ENCODE measurements at places on chromosomes 6 and 20. TPM values are rescaled to one million over a fixed set of nuclear protein-coding genes. Genes with fewer than 3 reads are reported as not detected.

- H3K4me3 ChIP-seq: no peak overlapping the region
- no peaks in the 10 kb centered on the region for H3K27me3 ChIP-seq
- peaks cover 21% of the 10 kb centered on the region for H3K4me1 ChIP-seq
- H3K27ac ChIP-seq: no peak overlapping the region
- peak; percentile 62 for DNase-seq
These were observed 73.0 kb upstream of the KCNG1 start for GRCh38 chr20:51095633-51096521.

GRCh38 chr20:25284131-25284601 is 36.3 kb downstream of the PYGB start:
- H3K27ac ChIP-seq: no peak overlapping the region
- H3K4me3 ChIP-seq: no peak overlapping the region
- DNase-seq: no peak
- H3K27me3 ChIP-seq: no peaks in the 10 kb centered on the region
- no peaks in the 10 kb centered on the region for H3K4me1 ChIP-seq
- H3K36me3 ChIP-seq: peaks cover 2% of the 10 kb centered on the region

DNA sequence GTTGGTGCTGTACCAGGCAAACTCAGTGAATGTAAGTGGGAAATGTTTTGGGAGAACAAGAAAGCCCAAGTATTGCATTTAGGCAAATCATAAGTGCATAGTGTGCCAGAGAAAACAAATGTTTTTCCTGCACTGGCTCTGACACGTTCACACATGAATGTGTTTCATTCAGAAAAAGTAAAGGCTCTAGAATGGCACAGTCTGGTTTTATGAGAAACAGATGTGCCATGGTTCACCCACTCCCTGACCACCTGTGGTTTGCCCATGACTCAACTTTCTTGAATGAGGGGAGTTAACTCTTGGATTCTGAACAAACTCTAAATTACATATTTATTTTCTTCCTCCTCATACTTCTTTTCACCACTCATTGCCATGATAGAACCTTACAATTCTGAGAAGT is 126.9 kb downstream of the KCNQ5 start:
- H3K36me3 ChIP-seq: no peaks in the 10 kb centered on the region
- H3K27ac ChIP-seq: no peak overlapping the region
- H3K27me3 ChIP-seq: no peaks in the 10 kb centered on the region

DNA sequence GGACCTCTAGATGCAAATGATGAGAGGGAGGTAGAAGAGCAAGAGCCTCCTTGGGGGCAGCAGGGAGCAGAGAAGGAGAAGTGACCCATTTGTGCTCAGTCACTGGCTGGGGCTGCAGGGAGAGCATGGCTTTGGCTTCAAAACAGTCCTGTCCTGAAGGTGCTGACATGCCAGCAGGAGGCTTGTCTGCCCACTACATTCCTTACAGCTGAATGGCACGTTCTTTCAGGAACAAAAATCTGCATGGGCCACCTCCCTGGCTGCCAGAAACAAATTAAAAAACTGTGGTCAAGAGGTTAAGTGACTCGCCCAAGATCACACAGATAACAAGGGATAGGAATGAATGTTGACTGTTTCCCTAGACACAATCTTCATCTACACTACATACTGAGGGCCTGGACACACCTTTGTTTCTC is 188.8 kb downstream of the HIVEP2 start:
- peak; percentile 11 for DNase-seq
- no peak overlapping the region for H3K4me3 ChIP-seq
- no peaks in the 10 kb centered on the region for H3K27me3 ChIP-seq

DNA sequence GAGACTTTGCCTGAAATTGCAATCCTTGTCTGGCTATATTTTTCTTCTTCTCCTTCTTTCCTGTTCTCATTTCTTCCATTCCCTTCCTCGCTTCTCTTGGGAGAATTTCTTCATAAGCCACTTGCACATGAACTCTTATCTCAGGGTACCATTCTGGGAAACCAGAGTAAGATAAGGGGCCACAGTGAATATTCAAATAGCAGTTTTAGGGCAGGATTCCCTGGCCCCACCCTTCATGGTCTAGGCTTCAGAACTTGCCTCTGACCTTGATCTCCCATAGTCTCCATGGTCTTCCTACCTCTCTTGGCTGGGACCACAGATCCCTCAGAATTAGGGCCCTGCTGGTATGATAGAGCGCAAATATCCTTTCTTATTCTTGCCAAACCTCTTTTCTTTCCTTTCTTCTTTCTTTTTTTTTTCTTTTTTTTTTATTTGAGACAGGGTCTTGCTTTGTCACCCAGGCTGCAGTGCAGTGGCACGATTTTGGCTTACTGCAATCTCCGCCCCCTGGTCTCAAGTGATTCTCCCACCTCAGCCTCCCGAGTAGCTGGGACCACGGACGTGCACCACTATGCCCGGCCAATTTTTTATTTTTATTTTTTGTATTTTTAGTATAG is 123.0 kb upstream of the CITED2 start:
- peaks cover 6% of the 10 kb centered on the region for H3K4me1 ChIP-seq
- no peaks in the 10 kb centered on the region for H3K36me3 ChIP-seq
- H3K27me3 ChIP-seq: no peaks in the 10 kb centered on the region
- H3K27ac ChIP-seq: no peak overlapping the region
- no peak for DNase-seq

The C20orf96 gene
- 14.6 TPM for total RNA-seq

DNA sequence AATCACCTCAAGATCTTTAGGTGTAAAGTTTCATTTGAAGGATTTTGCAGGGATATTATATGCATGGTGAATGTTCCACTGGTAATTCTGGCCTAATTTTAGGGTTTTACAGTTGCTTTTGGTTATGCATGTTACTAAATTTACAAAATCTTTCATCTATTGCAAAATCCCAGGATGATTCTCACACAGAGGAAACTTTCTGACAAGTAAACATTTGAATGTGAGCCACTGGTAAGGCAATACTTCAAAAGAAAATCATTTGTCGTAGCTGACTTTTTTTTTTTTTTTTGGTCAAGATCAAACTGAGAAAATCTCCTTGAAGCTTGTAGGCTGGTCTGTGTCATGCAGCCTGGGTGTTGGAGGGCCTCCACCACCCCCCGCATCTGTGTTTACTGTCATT is 141.9 kb upstream of the EXOC2 start:
- peaks cover 16% of the 10 kb centered on the region for H3K4me1 ChIP-seq
- no peaks in the 10 kb centered on the region for H3K36me3 ChIP-seq
- DNase-seq: no peak
- H3K27ac ChIP-seq: no peak overlapping the region

DNA sequence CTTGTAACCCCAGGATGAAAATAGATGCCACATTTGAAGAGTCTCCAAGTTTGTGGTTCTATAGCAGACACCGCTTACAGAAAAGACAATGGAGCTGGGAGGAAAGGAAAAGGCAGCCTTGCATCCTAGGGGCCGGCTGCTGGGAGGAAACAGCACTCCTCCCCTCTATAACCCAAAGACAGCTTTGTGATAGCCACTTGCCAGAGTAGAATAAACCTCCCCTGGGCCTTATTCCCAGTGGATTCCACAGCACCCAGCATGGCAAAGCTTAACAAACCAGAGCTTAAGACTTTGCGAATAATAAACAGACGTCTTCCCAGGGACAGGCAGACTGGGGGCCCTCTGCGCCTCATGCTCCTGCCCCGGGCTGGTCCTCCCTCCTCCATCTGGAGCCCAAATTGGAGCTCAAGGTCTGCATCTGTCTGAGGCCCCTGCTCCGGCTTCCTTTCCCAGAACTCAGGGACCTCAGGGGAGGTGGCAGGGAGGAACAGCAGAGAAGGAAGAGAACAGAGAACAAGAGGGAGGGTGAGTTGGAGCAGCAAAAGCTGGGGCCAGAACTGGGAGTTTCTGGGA is 8.8 kb upstream of the TAF8 start:
- H3K4me1 ChIP-seq: peaks cover 16% of the 10 kb centered on the region
- H3K36me3 ChIP-seq: no peaks in the 10 kb centered on the region
- no peak overlapping the region for H3K27ac ChIP-seq
- peaks cover 40% of the 10 kb centered on the region for H3K27me3 ChIP-seq
- no peak for DNase-seq

DNA sequence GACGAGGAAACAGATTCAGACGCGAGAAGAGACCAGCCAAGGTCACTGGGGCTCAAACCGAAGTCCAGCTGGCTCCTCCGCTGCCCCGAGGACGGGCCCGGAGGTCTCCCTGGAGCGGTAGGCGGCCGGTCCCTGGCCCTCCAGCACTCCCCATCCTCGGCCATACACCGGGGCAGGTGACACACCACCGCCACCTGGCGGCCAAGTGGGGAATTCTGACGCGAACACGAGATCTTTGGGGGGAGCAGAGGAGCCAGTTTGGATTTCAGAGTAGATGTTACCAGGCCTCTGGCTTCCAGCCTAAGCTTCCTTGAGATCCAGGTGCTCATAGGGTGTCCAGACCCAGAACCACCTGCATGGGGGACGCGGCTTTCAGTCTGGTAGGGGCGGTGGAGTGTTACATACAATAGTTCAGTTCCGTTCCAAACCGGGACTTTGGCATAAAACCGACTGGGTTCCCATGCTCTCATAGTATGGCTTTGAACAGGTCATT is 16.1 kb downstream of the BPIFB1 start:
- H3K36me3 ChIP-seq: no peaks in the 10 kb centered on the region
- no peaks in the 10 kb centered on the region for H3K4me1 ChIP-seq
- peak overlapping the region; percentile 38 for H3K4me3 ChIP-seq

The ZNF311 gene
- 1.8 TPM for total RNA-seq

DNA sequence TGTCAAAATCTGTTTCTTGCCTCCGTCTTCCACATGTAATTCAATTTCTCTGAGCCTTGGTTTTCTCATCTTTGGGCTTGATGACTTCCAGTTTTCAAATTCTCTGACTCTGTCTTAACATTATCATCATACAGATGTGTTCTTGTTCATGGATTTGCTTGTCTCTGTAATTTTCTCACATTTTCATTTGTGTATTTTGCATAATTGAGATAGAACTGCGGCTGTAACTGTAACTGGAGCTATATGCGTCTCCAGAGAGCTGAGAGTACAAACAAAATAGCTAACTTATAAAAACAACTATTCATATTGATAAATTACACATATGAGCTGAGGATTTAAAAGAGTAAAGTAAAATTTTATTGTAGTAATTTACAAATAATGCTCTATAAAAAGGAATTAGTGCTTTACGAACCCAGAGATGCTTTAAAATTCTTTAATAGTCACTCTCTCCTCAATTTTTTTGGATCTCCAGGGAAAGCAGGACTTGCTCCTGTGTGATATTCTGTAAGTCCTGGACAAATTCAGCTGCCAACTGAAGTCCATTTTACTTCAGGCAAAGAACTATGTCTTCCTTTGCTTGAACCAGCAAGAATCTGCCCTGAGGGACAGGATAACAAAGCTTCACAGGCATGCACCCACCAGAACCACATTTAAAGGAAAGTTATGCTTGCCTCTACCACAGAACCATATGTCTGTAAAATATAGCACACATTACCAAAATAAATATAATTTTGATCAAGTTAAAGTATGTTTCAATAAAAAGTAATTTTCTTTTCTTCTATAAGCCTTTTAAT is 288.3 kb downstream of the KHDC1L start:
- no peak for DNase-seq
- no peaks in the 10 kb centered on the region for H3K36me3 ChIP-seq
- H3K4me1 ChIP-seq: no peaks in the 10 kb centered on the region

- H3K4me1 ChIP-seq: no peaks in the 10 kb centered on the region
- H3K36me3 ChIP-seq: no peaks in the 10 kb centered on the region
- no peak overlapping the region for H3K4me3 ChIP-seq
- no peaks in the 10 kb centered on the region for H3K27me3 ChIP-seq
- DNase-seq: no peak
These were observed 437.8 kb upstream of the ID4 start for GRCh38 chr6:19399406-19399805.

GRCh38 chr6:103723438-103724322 is 1136.0 kb downstream of the HACE1 start:
- no peak overlapping the region for H3K4me3 ChIP-seq
- DNase-seq: no peak
- 0 out of 2 replicates have a peak, but pooled peaks cover 4% of the 10 kb centered on the region for H3K4me1 ChIP-seq
- no peaks in the 10 kb centered on the region for H3K36me3 ChIP-seq

DNA sequence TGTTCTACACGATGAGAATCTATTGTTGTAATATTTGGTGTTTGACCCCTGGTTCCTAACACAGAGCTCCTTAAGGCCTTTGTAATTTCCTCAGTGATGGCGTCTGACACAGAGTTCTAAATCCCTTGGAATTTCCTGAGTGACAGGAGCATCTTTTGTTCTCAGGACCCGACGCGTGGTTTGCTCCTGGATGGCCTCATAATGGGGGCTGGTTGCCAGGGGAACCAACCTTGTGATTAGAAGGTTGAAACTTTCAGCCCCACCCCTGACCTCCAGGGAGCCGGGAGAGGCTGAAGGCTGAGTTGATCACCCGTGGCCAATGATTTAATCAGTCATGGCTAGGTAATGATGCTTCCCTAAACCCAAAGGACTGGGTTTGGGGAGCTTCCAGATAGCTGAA is 20.5 kb upstream of the ZNF133 start:
- no peaks in the 10 kb centered on the region for H3K4me1 ChIP-seq
- no peak overlapping the region for H3K4me3 ChIP-seq
- no peak overlapping the region for H3K27ac ChIP-seq
- H3K36me3 ChIP-seq: no peaks in the 10 kb centered on the region

DNA sequence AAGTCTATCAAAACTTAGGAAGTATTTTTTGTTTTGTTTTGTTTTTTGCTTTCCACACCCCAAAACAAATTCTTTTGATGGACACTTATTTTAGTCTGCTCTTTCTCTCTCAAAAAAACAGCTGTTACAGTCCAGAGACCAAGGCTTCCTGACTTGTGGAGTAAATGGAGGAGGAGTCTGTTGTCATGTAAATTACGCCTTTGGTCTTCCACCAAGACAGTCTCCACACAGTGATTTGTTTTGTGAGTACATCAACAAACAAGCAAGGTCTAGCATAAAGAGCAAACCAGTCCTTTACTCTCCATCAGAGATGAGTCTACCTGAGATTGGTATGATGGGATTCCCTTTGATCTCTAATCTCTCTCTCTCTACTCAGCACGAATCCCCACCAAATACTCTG is 588.0 kb upstream of the ARID1B start:
- H3K27ac ChIP-seq: no peak overlapping the region
- H3K36me3 ChIP-seq: no peaks in the 10 kb centered on the region
- peaks cover 13% of the 10 kb centered on the region for H3K4me1 ChIP-seq

The OR12D3 gene
- not detected for total RNA-seq

DNA sequence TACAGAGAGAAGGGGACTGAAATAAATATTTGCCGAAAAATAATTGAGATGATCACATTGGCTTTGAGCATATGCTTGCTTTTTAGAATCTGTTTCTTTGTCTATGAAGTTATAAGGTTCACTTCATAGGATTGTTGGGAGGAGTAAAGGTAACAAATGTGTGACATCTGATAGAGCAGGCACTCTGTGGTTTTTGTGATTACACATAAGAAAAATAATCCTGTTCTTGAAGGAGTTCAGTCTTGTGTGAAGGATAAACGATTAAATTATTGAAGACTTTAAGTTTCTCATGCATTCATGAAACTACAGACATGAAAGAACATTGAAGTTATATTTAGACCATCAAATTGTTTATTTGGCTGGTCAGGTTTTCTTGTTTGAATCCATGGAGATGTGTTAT is 45.0 kb downstream of the QKI start:
- no peak for DNase-seq
- H3K36me3 ChIP-seq: no peaks in the 10 kb centered on the region
- no peaks in the 10 kb centered on the region for H3K27me3 ChIP-seq

GRCh38 chr6:109801794-109802193 is 110.7 kb downstream of the FIG4 start:
- no peak overlapping the region for H3K27ac ChIP-seq
- no peak for DNase-seq
- H3K4me1 ChIP-seq: peaks cover 11% of the 10 kb centered on the region
- H3K36me3 ChIP-seq: no peaks in the 10 kb centered on the region

The BTN3A1 gene
- total RNA-seq: 4.0 TPM

Data from GM23338 (cell line).